IMR-90 (cell line): ENCODE measurements at places on chromosomes 1 and 21.

DNA sequence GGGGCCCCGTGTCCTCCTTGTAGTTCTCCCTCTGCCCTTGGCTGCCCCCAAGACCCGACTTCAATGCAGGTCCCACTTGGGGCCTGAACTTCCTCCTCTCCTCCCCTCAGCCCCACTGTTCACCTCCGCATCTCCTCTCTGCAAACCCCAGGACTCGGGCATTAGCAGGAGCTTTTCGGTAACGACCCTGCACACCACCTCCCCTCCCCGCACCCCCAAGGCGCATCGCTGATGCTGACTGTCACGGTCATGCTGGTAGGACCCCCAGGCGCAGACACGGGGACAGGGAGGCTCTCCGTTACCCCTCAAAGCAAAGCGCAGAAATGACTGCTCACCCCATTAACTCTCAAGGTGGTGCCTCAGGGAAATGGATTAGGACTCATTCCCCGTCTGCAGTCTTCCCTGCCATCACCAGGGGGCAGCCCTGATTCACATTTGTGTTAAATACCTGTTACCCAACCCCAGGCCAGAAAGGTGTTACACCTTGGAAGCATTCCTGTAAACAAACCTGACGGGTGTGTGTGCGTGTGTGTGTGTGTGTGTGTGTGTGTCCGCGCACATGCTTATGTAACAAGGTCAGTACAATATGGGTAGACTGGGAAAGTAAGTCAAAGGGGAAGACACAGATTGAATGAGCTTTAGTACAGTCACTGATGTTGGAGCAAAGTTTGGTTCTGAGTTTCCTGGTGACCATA, 6.4 kb upstream of the GUCA2B start:
- no peaks in the 10 kb centered on the region for H3K36me3 ChIP-seq
- H3K4me3 ChIP-seq: no peak overlapping the region
- H3K4me1 ChIP-seq: no peaks in the 10 kb centered on the region
- DNase-seq: peak; percentile 45
- peaks cover 56% of the 10 kb centered on the region for H3K27me3 ChIP-seq

DNA sequence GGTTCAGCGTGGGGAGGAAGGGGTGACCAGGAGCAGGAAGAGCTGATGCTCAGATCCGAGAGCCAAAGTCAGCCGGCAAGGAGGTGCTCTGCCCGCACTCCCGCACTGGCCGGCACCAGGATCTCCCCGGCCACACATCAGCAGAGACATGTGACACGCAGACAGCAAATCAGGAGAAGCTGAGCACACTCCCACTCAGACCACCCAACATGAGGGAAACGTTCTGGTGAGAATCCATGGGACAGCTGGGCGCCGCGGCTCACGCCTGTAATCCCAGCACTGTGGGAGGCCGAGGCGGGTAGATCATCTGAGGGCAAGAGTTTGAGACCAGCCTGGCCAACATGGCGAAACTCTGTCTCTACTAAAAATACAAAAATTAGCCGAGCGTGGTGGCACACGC, 18.6 kb upstream of the PTTG1IP start:
- no peaks in the 10 kb centered on the region for H3K4me1 ChIP-seq
- H3K27ac ChIP-seq: no peak overlapping the region
- no peak for DNase-seq

DNA sequence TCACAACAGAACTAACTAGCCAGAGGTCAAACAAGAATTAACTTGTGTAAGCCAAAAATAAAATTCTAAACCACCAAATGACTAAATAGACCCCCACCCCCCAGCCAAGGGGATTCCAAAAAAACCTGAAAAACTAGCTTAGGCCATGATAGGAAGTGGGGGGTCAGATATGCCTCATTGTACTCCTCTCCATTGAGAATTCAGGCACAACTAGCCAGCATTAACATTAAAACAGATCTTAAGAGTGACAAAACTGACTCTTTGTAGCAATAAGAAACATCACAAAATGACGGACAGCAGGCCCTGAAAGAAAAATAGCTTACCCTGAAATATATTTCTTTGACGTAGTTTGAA, 103.0 kb upstream of the ETV3 start:
- no peak overlapping the region for H3K27ac ChIP-seq
- no peak for DNase-seq
- no peaks in the 10 kb centered on the region; the same call in 1 of the 2 replicates for H3K27me3 ChIP-seq

DNA sequence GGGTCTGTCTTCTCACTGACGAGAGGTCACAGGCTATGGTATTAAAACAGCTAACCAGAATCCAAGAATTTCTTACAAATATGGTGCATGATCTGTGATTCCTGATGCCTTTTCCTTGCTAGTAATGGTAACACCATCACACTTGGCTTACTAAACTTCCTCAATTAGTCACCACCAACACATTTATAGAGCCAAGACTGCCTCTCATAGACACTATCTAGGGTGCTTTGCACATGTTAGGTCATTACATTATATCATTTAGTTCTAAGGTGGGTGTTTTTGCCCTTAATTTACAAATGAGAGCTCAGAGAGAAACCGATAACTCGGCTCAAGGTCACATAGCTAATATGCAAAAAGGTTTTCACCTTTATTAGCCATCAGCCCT, 8.7 kb downstream of the KIF21B start:
- DNase-seq: no peak
- no peak overlapping the region for H3K27ac ChIP-seq
- no peak overlapping the region for H3K4me3 ChIP-seq
- no peaks in the 10 kb centered on the region for H3K4me1 ChIP-seq
- H3K36me3 ChIP-seq: no peaks in the 10 kb centered on the region
- H3K27me3 ChIP-seq: peaks cover 60% of the 10 kb centered on the region

DNA sequence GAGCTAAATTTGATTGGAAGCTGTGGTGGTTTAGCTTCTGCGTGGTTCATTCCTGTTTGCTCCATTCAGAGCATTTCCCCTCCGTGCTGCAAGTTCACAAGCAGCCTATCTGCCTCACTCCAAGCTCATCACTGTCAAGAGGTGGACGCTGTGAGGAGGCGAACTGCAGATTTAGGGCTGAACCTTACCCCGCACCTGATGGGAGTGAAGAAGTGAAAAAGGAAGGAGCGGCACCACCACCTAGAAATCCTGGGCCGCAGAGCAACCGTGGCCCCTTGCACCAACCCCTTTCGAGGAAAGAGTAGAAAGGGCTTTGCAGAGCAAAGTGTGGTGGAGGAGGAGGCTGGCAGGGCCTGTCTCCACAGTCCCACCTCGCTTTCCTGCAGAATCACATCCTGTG, 117.4 kb downstream of the IER5 start:
- no peak overlapping the region for H3K4me3 ChIP-seq
- no peaks in the 10 kb centered on the region for H3K36me3 ChIP-seq
- DNase-seq: no peak
- no peak overlapping the region for H3K27ac ChIP-seq

- H3K36me3 ChIP-seq: no peaks in the 10 kb centered on the region
- no peaks in the 10 kb centered on the region for H3K4me1 ChIP-seq
- peaks cover 21% of the 10 kb centered on the region for H3K27me3 ChIP-seq
- DNase-seq: peak; percentile 75
- H3K4me3 ChIP-seq: no peak overlapping the region
These were observed 6.9 kb upstream of the GPATCH4 start for GRCh38 chr1:156608036-156608674.

DNA sequence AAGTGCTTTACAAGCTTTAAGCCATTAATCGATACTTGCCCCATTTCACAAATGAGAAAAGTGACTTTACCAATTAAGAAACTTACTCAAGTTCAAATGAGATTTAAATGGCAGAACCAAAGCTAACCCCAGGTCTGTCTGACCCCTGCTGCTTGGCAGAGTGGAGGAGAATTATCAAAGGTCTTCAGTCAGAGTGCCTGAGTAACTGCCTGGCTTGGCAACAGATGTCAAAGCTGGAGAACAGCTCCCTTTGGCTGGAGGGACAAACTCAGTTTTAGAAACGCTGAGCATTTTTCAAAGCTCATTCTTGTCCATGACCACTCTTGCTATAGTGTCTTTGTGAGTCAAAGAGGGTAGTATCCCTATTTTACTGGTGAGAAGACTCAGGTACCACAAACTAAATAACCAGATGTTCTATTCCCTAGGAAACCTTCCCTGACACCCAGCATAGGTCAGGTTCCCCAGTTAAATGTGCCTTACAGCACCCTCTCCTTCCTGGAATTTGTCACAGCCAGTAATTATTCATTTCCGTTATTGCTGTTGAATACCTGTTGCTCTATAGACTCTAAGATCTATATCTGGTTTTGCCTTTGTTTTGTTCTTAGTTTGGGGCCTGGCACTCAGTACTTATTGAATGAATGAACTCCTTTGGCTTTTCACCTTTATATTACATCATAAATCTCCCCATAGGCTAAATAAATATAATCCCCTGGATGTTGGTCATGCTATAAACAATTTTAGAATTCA, 5.0 kb upstream of the BCAR3 start:
- H3K27ac ChIP-seq: no peak overlapping the region
- no peak overlapping the region for H3K4me3 ChIP-seq
- peaks cover 6% of the 10 kb centered on the region for H3K4me1 ChIP-seq
- H3K36me3 ChIP-seq: no peaks in the 10 kb centered on the region
- H3K27me3 ChIP-seq: no peaks in the 10 kb centered on the region
- DNase-seq: no peak

- no peak overlapping the region for H3K27ac ChIP-seq
- H3K36me3 ChIP-seq: no peaks in the 10 kb centered on the region
- H3K27me3 ChIP-seq: no peaks in the 10 kb centered on the region
- DNase-seq: no peak
- H3K4me1 ChIP-seq: peaks cover 5% of the 10 kb centered on the region; the same call in 1 of the 2 replicates
- H3K4me3 ChIP-seq: no peak overlapping the region
These were observed 87.9 kb downstream of the CDC14A start for GRCh38 chr1:100440075-100440809.

- no peak overlapping the region for H3K4me3 ChIP-seq
- DNase-seq: peak; percentile 7
- no peaks in the 10 kb centered on the region; the same call in 1 of the 2 replicates for H3K27me3 ChIP-seq
- no peaks in the 10 kb centered on the region for H3K4me1 ChIP-seq
- H3K27ac ChIP-seq: no peak overlapping the region
- no peaks in the 10 kb centered on the region for H3K36me3 ChIP-seq
These were observed 14.5 kb upstream of the C4BPB start for GRCh38 chr1:207073906-207074820.

DNA sequence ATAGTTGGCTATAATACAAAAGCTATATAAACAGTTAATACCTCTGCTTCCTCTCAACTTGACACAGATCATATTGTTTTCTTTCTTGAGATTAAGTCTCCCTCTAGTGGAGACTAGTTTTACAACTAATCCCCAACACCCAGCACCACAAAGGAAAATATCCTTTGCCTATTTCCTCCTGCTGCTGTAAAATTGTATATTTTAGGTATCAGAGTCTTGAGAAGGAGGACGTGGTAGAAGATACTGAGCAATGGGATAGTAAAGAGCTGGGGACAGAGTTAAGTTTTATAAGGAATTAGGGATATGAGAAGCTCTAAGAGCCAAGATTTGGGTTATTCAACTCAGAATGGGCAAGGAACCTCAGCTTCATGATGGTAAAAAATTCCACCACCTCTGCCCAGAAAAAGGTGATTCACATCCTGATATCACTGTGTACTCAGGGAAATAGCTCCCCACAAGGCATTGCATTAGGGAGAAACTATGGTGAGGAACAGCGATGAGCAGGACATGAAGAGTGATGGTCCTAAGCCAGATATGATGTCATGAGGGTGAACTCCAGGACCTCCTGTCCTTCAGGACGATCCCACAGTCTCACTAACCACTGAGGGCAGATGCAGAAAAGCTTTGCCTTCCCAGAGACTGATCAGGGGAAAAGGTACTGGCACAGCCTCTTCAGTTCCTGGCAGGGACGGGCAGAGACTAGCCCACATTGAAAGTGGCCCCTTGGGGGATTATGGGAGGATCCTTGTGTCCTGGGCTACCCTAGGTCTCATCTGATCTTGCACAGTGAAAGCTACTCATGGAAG, 14.7 kb upstream of the CFAP126 start:
- H3K27me3 ChIP-seq: no peaks in the 10 kb centered on the region
- H3K4me1 ChIP-seq: no peaks in the 10 kb centered on the region
- H3K36me3 ChIP-seq: no peaks in the 10 kb centered on the region
- no peak overlapping the region for H3K27ac ChIP-seq
- H3K4me3 ChIP-seq: no peak overlapping the region
- peak; percentile 81 for DNase-seq

DNA sequence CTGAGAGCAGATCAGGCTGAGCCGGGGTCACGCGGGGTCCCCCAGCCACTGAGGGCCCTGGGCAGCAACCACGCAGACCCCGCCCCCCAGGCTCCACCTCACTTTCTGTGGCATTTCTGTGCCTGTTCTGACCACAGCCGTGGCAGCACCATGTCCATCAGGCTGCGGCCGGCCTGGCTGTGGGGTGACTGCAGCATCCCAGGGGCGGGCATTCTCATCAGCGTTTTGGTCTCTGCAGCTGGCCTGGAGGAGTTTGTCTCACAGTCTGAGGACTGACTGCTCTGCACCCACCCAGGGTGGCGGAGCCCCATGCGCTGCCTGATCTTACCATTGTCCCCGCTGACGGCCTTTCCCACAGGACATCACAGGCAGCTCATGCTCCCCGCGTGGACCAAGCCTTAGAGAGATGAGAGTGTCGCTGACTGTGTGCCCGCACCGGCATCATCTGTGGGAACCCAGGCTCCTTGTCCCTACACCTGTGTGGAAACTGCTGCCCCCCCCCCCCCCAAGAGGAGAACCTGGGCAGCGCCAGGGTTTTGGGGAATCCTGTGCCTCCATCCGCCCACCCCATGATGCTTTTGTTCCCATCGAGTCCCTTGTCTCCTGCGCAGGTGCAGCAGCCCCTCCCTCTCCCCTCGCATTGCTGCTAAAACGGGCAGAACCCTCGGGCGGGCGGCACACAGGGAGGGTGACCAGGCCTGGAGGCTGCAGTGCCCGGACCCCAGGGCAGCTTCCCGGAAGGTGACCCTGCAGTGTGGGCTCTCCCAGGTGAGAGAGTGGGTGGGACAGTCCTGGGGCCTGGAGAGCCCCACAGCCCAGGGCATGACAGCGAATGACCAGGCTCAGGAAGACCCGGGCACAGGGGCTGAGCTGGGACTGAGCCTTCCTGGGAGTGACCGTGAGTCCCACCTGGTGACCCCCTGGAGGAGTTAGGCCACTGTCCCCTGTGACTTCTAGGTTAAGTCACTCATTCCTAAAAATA, 1.8 kb downstream of the KRTAP10-1 start:
- H3K36me3 ChIP-seq: no peaks in the 10 kb centered on the region
- DNase-seq: no peak
- no peak overlapping the region for H3K4me3 ChIP-seq
- 0 out of 2 replicates have a peak, but pooled peaks cover 2% of the 10 kb centered on the region for H3K27me3 ChIP-seq

GRCh38 chr1:216325336-216325735, 97.9 kb downstream of the USH2A start:
- no peak overlapping the region for H3K27ac ChIP-seq
- no peak overlapping the region for H3K4me3 ChIP-seq
- DNase-seq: no peak
- no peaks in the 10 kb centered on the region for H3K27me3 ChIP-seq
- 0 out of 2 replicates have a peak, but pooled peaks cover under 1% of the 10 kb centered on the region for H3K4me1 ChIP-seq
